ENCODE measurements at places on chromosomes 13 and 19. TPM values are rescaled to one million over a fixed set of nuclear protein-coding genes. Genes with fewer than 3 reads are reported as not detected.
A peak's percentile ranks its signal among the peaks of the same experiment; 100 is the strongest.

Gene KASH5
- 0.17 TPM for polyA plus RNA-seq

DNA sequence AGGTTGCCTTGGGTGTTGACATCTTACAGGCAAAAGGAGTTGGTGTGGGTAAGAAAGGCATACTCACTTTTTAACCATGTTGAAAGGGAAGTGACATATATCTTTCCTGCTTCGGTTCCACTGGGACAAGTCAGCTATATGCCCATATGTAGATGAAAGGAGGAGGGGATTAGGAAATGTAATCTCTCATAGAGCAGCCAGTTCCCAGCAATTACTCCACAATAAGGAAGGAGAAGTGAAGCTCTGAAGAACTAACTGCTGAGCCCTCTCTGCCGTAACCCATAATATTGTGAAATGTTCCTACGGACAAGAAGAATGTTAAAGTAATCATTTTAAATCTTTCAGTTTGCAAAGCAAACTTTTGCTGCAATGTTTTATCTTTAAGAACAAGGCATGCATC lies 82.2 kb downstream of the EDNRB start:
- DNase-seq = no peak

Gene N4BP2L2
- polyA plus RNA-seq = 274 TPM

Gene DACH1
- polyA plus RNA-seq = 120 TPM

DNA sequence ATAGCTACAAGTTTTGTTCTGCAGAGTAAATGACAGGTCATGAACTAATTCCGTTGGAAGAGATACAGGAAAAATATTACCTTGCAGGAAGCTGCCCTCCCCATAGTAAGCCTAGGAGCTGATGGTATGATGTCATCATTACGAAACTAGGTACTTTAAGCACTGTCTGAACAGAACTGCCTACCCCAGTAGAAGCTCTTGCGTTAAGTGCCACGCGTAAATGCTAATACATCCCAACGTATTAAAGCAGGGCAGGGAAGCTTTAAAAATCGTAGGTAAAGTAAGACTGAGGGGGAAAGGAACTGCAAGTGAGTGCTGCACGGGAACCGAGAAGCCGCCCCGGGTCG lies 572 bp downstream of the UGGT2 start:
- DNase-seq = peak; percentile 27

- DNase-seq = peak; percentile 45
These were observed 146.5 kb downstream of the PCCA start for GRCh38 chr13:100235311-100235901.

- DNase-seq = peak; percentile 13
These were observed 1236.8 kb upstream of the SPRY2 start for GRCh38 chr13:81577601-81578195.

DNA sequence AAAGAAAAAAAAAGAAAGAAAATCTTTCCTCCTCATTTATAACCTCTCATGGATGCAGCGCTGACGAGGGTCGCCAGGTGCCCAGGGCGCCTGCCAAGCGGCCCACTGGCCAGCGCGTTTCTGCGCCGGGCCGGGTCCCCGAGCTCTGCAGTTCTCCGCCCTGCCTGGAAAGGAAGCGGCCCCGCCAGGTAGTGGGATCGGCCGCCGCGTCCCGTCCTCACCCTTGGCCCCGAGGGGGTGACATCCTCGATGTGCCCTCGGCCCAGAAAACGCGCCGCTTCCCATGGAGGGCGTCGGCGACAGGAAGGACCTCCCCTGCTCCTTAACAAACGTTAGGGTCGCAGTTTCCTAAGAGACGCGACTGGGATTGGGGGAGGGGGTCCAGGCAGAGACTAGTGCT lies 56.9 kb downstream of the ZNF726 start:
- no peak for DNase-seq

GRCh38 chr19:718991-719512 lies 10.3 kb downstream of the PALM start:
- DNase-seq = no peak

Gene CPB2
- polyA plus RNA-seq = 0.27 TPM

DNA sequence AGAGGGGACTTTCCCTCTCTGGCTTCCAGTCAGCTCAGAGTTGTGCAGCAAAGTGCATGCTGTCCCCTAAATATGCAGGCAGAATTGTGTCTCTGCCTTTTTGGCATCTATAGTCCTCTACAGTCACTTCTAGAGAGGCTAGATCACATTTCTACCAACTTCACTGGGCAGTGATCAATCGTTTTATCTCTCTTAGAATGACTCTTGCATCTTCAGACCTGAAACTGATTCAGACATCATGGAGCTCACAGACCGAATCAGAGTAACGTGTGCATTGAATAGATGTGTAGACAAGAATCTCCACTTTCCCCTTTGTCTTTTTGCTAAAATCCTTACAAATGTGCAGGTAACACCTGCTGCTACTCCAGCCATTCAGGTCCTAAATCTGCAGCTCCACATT lies 6.2 kb downstream of the ZNF253 start:
- DNase-seq = no peak

GRCh38 chr13:47433461-47434005 lies 536.7 kb upstream of the HTR2A start:
- no peak for DNase-seq

Gene GTF3A
- 96.5 TPM for polyA plus RNA-seq

- no peak for DNase-seq
These were observed 12.7 kb upstream of the ZNF43 start for GRCh38 chr19:21848706-21849105.

Gene RGL3
- 99.4 TPM for polyA plus RNA-seq

DNA sequence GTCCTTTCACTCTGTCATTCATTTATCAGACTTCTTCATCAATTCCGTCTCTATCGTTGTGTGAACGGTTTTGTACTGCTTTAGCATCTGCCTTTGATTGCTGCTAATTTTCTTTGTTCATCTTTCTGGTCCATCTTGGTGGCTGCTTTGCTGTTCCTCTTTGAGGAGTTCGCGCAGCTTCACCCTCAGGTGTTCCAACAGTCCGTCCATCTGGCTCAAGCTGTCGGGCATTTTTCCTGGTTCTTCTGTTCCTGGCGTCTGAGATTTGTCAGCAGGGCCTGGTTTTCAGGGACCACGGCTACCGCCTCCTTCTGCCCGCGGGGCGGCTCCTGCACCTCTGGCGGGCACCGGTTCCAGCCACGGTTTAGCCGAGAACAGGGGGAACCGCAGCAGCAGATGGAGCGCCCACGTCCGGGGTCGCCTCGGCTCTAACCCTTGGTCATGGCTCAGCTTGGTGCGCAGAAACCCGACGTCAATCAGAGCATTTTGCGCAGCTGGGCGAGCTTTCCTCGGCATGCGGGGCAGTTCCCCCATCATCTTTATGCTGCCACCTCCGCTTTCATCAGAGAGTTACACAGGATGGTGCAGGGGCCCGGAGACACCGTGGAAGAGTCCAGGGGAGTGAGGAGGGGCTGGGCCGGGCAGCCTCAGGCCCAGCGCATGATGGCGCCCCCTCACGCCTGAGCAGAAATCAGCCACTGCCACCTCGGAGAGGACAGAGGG lies 89.5 kb downstream of the ZNF100 start:
- no peak for DNase-seq

DNA sequence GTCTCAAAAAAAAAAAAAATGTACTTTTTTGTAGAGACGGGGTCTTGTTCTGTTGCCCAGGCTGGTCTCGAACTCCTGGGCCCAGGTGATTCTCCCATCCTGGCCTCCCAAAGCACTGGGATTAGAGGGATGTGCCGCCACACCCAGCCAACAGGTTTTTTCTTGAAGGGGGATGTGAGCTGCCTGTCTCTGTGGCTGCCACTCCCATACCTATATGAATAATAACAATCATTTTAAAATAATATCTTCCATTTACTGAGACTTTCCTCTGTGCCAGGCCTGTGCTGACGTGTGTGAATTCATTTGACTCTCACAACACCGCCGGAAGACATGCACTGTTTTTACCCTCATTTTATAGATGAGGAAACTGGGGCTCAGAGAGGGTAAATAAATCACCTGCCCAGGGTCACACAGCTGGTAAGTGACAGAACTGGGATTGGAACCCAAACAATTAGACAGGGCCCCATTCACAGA lies 7.2 kb upstream of the BCL3 start:
- no peak for DNase-seq

- DNase-seq = no peak
These were observed 76.1 kb upstream of the POMP start for GRCh38 chr13:28582892-28583240.

DNA sequence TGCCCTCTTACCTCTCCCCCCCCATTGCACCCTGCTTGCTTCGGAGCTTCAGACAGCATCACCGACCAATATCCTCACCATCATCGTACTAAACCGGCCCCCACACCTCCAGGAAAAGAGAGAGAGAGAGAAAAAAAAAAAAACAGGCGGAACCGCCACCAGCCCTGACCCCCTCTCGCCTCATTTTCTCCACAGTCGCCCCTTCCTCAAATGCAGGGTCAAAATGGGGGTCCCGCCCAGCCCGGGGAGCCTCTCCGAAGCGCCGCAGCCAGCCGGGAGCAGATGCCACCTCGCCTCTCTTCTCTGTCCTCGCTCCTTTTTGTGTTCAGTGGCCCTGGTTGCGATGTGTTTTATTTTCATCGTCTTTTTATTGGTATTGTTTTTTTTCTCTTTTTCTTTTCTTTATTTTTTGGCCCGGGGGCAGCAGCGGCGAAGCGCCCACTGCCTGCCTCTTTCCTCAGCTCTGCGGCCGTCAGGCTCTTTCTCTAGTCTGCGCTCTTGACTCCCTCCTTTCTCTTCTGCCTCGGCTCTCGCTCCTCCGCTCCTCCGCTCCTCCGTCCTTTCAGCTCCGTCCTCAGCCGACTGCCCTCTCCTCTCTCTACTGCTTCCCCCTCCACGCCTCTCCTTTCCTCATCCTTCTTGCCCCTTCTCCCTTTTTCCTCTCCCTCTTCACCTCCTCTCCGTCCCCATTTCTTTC lies 41.4 kb downstream of the DEDD2 start:
- no peak for DNase-seq

Gene THSD1
- polyA plus RNA-seq = 6.0 TPM

DNA sequence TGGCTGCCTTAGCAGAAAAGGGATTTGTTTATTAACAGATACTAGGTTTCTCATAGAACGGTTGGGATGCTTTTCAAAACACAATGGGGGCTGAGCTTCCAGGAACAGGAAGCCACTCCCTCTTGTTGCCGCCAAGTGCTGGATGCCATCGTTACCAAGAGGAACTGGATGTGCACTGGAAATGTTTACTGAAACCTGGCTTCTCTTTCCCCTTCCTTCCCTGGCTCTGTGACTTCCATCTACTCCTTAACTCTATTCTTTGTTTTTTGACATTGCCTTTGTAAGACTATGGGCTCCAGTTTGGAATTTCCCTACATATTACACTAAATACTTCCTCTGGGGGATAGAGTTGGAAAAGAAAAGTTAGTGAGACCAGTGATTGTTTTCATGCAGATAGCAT lies 11.7 kb upstream of the KL start:
- no peak for DNase-seq

DNA sequence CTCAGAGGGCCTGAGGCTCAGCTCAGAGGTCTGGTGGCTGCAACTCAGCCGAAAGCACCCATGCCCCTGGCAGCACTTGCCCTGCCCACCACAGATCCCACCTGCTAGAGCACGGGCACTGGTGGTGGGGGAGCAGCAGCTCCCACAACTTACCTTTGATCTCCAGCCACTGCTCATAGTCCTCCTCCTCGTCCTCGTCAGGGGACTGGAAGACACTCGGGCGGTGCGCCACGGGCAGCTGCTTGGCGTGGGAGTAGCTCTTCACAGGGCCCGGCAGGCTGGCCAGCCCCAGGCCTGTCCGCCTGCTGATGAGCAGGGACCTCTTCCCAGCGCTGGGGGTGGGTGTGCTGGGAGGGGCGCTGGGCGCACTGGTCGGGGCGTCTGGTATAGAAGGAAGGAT lies 14.6 kb downstream of the SUGP1 start:
- no peak for DNase-seq

GRCh38 chr13:48977286-48977625 lies 1.5 kb downstream of the FNDC3A start:
- DNase-seq = no peak

DNA sequence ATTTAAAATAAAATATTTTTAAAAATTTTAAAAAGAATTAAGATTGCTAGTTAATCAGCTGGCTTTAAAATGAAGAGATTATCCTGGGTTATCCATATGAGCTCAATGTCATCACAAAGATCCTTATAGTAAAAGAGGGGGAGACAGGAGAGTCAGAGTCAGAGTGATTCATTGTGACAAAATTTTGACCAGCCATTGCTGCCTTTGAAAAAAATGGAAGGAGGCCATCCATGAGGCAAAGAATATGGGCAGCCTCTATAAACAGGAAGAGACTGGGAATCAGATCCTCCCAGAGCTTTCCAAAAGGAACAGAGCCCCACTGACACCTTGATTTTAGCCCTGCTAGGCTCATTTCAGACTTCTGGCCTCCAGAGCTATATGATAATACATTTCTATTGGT lies 9.3 kb upstream of the RUBCNL start:
- no peak for DNase-seq

- no peak for DNase-seq
These were observed 471 bp downstream of the FUT1 start for GRCh38 chr19:48751845-48752495.

GRCh38 chr13:110887597-110888333 lies 27.1 kb downstream of the ANKRD10 start:
- no peak for DNase-seq

DNA sequence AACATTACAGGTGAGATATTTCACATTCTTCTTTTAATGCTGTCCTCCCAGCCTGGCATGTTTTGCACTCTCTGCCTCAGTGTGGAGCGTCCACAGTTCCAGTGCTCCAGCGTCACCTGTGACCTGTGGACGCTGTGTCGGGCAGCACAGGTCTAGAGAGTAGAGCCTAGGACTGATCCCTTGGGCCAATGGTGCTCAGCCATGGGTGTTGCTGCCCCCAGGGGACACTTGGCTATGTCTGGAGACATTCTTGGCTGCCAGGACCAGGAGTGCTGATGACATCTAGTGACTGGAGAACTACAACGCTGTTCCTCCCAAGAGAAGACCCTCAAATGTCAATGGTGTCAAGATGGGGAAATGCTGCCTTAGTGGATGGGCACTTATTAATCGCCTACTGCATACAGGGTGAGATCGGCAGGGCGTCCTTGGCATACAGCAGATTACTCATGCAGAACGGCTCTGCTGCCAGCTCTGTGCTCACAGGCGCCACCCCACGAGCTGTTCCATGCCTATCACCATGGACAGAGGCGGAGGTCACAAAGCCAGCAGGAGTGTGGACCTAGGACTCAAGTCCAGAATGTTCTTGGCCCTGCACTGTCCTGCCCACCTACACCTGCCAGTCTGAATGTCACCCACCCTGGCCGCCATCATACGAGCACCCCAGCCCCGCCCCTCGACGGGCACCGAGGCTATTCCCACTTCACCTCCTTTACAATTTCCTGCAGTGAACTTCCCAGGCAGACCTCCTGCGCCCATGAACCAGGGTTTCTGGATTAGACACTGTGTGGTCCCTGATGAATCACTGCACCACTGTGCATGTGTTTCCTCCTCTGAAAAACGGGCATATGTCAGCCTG lies 13.9 kb upstream of the MADCAM1 start:
- DNase-seq = no peak

GRCh38 chr13:108212886-108213285 lies 2.5 kb downstream of the LIG4 start:
- DNase-seq = no peak

Data from left kidney (tissue), 8 donors.